ENCODE measurements at places on chromosomes 12 and 14.

- DNase-seq, result no peak
Measured at GRCh38 chr12:8553088-8553627, 12.5 kb upstream of the CLEC4E start.

- DNase-seq, result no peak
Measured at GRCh38 chr12:49604856-49605255, 583 bp downstream of the FAM186B start.

DNA sequence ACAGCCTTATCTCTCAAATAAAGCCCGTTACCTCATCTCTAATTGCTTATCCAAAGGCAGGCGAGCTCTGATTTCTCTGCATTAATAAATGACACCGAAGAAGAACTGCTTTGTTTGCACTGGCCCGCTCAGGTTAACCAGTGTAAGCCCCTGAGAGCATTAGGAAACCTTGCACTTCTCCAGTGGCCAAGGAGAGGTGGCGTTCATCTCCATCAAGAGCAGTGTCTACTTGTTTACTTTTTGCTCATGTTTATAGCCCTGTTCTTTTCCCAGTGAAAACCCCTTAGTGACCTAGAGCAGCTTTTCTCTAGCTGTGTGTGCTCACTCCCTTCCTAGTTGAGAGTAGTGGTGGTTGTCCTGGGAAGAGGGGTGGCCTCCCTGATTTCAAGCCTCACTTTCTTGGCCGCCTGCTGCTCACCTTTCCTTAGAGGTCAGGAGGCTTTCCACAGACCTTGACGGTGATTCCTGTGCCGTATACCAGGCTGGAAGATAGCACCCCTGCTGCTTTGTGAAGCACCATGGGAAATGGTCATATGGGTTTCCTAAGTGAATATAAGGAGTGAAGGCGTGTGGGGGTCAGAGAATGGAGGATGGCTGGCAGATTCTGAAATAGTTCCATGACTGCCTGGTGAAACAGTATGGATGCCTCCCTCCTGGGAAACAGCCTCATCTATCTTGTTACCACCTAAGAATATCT lies 16.6 kb downstream of the FBXW8 start:
- DNase-seq, result no peak

DNA sequence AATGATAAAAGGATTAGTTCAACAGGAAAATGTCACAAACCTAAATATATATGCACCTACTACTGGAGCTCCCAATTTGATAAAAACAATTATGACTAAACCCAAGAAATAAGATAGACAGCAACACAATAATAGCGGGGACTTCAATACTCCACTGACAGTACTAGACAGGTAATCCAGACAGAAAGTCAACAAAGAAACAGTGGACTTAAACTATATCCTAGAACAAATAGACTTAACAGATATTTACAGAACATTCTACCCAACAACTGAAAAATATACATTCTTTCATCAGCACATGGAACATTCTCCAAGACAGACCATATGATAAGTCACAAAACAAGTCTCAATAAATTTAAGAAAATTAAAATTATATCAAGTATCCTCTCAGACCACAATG lies 28.0 kb upstream of the LGR5 start:
- DNase-seq, result no peak

DNA sequence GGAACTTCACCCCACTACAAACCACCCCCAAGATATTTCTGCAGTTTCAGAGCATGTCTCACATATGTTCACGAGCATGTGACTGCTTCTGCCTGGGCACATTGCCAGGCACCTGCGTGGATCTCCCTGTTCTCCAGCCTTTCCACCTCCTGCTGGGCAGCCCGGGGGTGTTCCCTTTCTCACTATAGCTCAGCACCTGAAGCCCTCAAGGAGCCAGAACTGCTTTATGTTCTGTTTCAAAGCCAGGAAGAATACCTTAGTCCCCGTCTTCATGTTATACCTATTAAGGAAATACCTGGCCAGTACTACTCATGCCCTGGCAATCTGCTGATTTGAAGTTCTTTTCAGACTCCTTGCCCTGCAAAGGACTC lies 4.2 kb upstream of the FGF6 start:
- no peak for DNase-seq

DNA sequence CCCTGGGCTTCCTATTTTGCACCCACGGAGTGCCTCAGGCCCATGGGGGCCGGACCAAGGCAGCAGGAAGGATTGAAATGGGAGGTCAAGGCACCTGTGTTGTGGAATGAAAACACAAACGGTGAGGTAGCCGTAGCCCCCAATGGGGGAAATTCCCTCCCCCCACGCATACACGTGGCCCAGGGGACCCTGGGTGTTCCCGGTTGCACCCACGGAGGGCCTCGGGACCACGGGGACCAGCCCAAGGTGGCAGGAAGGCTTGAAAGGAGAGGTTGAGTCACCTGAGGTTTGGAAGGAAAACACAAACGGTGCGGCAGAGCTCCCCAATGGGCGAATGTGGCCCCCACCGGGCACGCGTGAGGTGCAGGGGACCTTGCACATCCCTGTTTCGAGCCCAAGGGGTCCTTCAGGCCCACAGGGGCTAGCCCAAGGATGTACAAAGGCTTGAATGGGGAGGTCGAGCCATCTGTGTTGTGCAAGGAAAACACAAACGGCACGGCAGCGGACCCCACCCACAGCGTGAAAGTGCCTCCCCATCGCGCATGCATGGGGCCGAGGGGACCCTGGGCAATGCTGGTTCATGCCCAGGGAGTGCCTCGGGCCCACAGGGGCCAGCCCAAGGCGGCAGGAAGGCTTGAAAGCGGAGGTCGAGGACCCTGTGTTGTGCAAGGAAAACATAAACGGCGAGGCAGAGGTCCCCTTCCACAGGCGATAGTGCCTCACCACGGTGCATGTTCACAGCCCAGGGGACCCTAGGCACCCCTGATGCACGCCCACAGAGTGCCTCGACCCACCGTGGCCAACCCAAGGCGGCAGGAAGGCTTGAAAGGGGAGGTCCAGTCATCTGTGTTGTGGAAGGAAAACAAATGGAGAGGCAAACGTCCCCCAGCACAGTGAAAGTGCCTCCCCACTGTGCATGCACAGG lies 376.7 kb downstream of the ALG10 start:
- DNase-seq, result no peak

DNA sequence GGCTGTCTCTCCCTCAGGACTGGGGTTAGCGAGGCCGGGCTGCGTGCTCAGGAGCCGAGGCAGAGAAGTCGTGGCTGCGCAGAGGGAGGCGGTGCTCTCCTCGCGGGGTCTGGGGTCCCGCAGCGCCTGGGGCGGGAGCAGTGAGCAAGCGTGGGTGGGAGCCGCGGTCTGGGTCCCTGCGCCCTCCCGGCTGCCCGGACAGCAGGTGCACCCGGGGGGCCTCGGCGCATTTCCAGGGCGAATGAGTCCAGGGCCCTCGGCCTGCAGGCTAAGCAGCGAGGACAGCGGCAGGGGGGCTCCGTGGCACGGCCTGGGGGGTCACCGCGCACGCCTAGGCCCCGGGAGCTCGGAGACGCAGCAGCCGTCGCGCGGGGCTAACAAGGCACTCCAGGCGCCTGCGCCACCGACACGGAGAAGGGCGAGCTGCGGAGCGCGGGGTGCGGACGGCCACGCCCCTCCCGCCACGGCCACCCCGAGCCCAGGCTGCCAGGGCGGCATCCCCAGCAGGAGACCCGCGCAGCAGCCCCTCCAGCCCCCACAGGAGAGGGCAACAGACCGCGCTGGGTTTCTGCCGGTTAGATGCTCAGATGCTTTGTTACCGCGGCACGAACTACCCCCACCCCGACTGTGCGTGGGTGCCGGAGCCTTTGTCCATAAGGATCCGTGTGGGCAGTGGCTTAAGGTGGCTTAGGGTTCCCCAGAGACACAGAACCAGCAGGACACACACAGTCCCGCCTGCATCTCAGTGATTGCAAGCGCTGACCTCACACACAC lies 117.7 kb upstream of the C14orf180 start:
- no peak for DNase-seq

GRCh38 chr12:113879658-113880057 lies 86.5 kb downstream of the RBM19 start:
- no peak for DNase-seq

DNA sequence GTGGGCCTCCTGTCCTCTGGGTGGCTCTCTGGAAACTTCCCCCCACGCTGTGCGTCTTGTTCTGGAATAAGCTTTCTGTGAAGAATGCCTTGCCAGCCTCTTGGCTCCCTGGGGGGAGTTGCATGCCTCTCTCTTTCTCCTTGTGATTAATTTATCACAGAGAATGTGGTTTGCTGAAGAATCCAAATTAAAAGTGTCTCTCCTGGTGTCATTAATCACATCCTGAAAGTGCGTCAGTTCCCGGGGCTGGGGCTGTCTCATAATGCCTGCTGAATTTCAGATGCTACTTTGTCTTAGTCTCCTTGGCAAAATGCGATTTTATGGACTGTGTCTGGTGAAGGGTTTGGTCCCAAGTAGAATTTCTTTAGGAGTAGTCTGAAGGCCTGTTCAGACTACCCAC lies 787.7 kb upstream of the TMEM132C start:
- DNase-seq, result no peak

- no peak for DNase-seq
Measured at GRCh38 chr14:58557242-58557641, 80.5 kb upstream of the DACT1 start.

GRCh38 chr12:104708891-104709290 lies 249.2 kb downstream of the SLC41A2 start:
- DNase-seq, result no peak

GRCh38 chr12:1820896-1821291 lies 529 bp downstream of the LRTM2 start:
- DNase-seq, result no peak

- no peak for DNase-seq
Measured at GRCh38 chr14:104150136-104151025, 12.0 kb downstream of the KIF26A start.

DNA sequence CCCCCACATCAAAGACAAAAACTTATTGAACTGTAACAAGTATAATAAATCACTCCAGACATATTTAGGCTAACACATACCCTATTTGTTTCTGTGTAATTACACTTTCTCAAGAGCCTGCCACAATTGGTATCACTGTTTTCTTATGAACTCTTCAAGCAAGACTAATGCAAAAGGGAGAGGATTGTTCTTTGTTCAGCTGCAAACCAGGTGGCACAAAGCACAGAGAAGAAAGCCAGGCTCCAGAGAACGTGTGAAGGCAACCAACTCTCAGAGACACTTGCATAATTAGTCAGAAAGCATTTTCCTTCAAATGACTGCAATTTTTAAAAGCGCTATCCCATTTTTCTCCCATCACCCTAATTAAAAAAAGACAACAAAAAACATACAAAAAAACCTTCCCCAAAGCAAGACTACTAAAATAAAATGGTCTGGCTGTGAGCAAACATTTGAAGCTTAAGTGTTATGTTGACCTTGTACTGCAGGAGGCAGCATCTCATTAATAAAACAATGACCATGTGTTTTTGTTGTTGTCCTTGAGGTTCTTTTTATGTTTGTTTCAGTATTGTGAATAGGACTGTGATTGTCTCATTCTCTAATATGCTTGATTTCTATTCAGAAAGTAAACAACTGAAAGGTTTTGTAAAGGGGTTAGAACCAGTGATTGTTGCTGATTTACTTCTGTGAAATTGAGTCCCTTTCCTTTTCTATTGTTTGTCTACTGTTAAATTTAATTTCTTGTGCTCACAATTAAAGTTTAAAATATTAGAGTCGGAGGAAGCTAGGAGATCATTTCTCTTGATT lies 452.7 kb upstream of the PDE3A start:
- DNase-seq, result no peak

GRCh38 chr14:75013290-75013689 lies 10.6 kb downstream of the EIF2B2 start:
- DNase-seq, result no peak

DNA sequence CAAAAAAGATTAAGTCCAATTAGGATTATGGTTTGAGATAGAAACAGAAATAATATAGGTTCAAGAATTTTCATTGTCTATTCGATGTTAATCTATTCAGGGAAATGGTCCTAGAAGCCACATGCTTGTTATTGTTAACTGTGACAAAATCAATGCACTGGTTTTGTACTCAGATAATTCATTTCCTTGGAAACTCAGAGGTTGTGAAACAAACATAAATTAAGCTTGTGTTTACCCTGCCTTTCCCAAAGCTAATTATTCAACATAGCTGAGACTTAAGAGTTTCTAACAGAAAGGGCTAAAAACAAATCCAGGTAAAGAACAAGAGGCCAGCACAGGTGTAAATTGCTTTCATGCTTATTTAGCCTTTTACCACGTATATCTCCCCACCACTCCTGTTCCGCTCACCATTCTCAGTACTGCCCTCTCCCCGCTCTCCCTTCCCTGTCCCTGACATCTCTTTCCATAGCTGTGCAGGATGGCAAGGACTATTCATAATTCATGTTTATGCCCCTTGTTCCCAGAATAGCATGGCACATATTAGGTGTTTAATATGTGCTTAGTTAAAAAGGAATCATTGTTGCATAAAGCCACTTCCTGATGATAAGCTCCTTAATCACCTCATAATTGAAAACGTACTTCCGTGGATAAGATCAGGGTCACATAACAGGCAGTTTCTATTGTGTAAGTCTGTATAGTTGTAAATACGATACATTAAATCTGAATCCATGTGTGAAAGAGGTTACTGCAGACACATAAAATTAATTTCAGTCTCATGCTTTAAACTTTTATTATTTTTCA lies 131.8 kb upstream of the USP15 start:
- no peak for DNase-seq

GRCh38 chr12:131909752-131910219 lies 15.4 kb downstream of the ULK1 start:
- no peak for DNase-seq

- DNase-seq, result no peak
Measured at GRCh38 chr14:31085027-31085426, 58.8 kb upstream of the STRN3 start.

DNA sequence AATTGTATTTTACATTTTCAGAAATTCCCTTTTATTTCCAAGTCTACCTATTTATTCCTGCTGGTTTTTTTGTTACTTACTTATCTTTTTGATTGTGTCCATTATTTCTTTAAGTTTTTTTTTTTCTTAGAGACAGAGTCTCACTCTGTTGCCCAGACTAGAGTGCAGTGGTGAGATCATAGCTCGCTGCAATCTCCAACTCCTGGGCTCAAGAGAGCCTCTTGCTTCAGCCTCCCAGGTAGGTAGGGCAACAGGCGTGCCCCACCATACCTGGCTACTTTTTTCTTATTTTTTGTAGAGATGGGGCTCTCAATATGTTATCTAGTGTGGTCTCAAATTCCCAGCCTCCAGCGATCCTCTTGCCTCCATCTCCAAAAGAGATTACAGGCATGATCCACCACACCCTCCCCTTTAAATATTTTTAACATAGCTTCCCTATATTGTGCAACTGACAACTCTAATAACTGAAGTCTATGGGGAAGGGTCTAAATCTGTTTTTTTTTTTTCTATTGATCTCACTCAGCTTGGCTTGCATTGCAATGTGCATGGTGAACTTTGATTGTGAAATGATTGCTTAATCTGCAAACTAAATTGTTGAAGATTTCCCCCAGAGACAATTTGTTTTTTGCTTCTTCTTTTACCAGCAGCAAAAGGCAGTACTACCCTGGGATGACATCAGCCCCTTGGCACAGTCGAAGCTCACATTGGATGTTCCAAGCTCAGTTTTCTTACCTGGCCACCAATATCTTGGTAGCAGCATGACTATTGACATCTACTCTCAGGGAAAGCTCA lies 25.7 kb upstream of the COCH start:
- DNase-seq, result no peak

- DNase-seq, result no peak
Measured at GRCh38 chr14:46432516-46432915, 219.1 kb downstream of the RPL10L start.

- DNase-seq, result no peak
Measured at GRCh38 chr12:123058980-123059379, 78.5 kb downstream of the ARL6IP4 start.

- peak; percentile 9 for DNase-seq
Measured at GRCh38 chr14:28308734-28309133, 457.9 kb upstream of the FOXG1 start.

All from AG04449 (cell line).